ENCODE measurements at places on chromosomes 11 and 22.

DNA sequence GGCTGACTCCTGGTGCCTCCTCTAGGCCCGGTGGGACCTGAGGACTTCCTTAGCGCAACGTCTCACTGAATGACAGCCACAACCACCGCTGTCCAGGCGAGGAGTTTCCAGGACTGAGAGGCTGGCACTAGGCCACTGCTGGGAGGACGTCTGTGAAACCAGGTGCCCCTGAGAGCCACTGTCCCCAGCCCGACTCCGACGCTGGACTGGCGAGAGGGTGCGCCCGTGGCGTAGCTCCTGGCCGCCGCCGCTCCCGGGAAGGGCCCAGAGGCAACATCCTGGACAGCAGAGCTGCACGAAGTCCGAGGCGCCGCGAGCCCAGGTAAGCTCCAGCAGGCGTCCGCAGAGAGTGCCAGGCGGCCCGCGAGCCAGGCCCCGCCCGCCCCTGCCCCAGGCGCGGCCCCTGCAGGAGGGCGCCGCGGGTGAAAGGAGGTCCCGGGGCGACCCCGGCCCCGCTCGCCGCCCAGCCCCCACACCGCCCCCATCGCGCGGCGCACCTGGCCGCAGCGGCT, 525 bp downstream of the DGCR2 start:
- DNase-seq = peak; percentile 48

DNA sequence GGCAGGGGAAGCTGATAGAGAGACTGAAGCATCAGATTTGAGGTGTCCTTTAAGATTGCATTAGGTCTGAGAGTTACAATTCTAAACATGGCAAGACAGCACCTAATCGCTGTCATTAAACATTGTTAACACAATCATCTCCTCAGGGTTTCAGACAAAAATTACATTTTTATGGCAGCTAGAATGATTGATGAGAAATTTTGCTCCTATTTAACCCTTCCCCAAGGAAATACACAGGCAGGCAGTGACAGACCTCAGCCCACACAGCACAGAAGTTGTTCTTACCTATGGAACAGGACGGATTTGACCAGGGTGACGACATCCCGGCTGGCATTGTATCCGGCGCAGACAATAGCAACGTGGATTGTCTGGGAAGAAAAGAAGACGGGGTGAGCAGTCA, 294.3 kb downstream of the LARGE1 start:
- no peak for DNase-seq

DNA sequence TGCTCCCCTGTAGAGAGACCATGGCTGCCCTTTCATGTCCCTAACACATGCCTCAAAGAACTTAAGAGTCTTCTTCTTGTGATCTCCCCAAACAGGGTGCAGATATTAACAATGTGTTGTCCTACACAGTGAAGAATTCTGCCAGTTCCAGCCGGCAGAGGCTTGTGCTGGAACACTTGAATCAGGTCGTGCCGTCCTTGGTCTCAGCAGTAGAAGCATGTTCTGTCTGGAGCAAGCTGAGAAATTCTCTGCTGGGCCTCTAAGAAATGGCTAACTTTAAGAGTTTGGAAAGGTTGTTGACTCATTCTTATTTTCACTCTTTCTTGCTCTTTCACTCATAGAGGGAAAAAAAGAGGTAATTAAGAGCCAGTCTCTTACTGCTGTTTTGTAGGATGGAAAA, 71.1 kb upstream of the SLC25A18 start:
- no peak for DNase-seq

GRCh38 chr11:110468121-110468520, 38.4 kb downstream of the FDX1 start:
- DNase-seq = no peak

- DNase-seq = no peak
Observed at GRCh38 chr11:34192481-34193401, 87.3 kb downstream of the NAT10 start.

- no peak for DNase-seq
Observed at GRCh38 chr11:44680982-44681597, 45.7 kb upstream of the TSPAN18 start.

DNA sequence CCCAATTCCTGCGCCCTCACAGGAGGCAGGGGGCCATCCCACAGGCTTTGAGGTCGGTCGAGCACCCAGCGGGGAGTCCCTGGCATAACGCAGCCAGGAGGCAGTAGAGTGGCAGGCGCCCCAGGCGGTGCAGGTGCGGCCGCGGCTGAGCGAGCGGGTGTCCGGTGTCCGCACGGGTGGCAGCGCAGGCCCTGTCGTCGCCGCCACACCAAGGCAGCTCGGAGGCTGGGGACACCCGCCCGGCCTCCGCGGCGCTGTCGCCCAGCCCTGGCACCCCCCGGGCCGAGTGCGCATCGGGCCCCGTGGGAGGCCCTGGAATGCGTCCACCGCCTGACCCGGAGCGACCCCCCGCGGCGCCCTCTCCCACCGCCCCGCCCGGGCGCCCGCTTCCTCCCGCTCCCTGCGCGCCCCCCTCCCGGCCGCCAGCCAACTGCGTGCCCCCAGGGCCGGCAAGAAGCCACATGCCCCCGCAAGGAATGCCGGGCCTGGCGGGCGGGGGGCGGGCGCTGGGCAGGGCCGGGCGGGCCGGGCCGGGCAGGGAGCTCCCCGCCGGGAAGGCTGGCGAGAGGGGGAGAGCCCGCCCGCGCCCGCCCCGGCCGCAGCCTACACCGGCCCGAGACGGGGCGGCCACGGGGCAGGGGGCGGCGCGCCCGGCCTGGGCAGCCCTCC, 33.9 kb downstream of the PRDM11 start:
- peak; percentile 61 for DNase-seq

GRCh38 chr11:12173111-12173510, 62.7 kb downstream of the MICAL2 start:
- no peak for DNase-seq

GRCh38 chr11:19460718-19461405, 220.1 kb upstream of the E2F8 start:
- no peak for DNase-seq

DNA sequence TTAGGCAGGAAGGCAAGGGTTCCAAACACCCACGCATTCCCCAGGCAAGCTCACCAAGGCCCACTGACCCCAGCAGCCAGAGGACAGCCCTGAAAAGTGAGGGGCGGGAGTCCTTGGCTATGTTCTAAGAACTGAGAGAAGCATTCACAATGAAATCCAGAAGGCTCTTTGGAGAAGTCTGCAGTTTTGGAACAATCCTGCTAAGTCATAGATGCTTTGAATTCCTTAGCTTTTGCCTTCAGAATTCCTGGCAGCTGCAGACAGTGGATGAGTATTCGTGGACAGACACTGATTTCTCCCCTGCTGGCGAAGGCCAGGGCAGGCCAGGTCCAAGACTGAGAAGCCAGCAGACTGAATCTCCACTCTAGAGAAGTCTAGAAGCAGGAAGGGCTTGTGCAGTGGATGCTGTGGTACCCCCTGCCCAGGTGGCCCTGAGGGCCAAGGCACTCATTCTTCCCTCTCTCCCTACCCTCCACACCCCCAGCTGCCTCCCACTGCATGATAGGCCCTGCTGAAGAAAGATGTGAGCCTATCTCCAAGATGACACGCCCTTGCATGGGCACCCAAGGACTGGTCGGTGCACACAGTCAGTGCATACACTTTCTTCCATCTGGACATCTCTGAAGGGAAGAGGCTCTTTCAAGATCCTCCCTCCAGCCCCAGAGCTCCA, 133.2 kb upstream of the TEAD1 start:
- no peak for DNase-seq

- no peak for DNase-seq
Observed at GRCh38 chr22:37287550-37287951, 5.2 kb downstream of the CYTH4 start.

GRCh38 chr22:40898850-40899357, 37.0 kb upstream of the DNAJB7 start:
- DNase-seq = peak; percentile 38

GRCh38 chr22:25069758-25070481, 117.4 kb downstream of the KIAA1671 start:
- DNase-seq = no peak

- no peak for DNase-seq
Observed at GRCh38 chr11:6681505-6681904, 1.6 kb downstream of the MRPL17 start.

DNA sequence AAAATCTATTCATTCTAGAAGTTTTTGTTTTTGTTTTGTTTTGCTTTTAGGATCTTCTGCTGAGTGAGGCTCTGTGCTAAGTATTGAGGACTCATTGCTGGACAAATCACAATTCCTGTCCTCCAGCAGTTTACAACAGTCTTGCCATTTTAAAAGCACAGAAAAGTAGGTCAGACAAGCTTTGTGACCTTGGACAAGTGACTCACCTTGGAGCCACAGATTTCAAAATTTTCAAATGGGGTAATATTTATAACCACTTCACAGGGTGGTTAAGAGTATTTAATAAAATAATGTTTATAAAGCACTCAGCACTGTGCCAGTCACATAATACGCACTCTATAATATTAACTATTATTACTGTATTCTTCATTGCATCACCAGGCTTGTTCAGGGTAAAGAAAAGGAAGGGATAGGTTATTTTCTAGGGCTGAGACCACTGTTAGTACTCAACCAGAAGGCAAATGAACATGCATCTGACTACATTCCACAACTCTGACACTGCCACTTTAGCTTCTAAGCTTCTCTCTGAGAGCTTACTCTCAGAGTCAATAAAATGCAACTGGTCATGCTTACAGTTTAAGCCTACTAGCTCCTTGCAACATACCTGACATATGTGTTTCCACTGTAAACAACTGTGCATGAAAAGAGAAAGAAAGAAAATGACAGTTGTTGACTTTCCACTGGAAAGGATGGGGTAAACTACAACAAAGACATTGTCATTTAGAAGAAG, 63.2 kb upstream of the FIBIN start:
- DNase-seq = no peak

- no peak for DNase-seq
Observed at GRCh38 chr11:8937159-8937558, 4.4 kb upstream of the C11orf16 start.

DNA sequence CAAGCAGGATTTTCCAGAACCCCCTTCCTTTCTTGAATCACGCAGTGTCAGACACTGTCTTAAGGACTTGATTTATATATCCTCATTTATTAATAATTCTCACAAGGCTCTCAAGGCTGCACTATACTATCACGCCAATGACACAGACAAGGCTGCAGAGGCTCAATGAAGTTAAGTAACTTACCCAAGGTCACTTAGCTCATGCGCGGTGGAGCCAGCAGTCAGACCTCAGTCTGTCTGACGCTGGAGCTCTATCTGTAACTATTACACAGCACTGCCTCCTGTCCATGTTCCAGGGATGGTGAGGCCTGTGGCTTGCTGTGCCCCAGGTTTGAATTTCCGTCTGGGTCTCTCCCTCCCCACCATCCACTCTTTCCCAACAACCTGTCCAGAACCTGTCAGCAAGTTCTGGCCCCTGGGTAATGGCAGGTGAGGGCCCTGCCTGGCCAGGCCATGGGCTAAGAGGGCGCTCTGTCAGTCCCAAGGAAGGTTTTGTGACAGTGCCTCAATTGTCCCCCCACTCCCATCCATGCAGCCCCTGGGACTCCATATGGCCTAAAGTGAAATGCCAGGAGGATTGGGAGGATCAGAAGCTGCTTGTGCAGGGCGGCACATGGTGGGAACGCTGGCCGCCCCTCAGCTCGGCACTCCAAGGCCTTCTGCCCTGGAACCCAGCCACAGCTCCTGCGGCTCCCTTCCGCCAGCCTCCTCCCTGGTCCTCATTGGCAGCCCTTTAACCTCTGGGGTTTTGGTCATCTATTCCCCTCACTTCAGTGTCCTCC, 8.6 kb downstream of the KCNC1 start:
- DNase-seq = no peak

DNA sequence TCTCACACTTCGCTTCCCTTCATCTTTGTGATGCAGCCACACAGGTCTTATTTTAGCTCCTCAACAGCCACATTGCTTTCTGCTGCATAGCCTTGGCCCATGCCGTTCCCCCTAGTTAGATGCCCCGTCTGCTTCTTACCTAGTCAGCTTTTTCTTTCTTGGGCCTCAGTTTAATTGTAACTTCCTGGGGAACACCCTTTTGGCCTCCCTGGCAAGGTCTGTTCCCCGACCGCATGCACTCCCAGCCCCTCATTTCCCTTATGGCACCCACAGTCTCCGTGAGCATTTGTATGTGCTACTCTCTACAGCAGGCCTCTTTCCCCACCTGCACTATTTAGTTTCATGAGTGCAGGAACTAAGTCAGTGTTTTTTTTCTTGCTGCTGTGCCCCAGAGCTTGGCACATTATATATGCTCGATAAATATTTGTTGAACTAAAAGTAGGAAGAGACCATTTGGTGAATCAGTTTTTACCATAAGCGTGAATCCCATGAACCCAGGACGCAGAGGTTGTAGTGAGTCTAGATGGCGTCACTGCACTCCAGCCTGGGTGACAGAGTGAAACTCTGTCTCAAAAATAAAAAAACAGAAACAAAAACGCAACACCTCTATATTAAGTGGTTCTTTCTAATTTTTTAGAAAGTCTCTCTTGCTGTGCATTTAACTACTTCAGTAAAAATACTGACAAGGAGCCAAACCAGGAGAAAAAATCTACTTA, 38.5 kb downstream of the TNRC6B start:
- DNase-seq = no peak

DNA sequence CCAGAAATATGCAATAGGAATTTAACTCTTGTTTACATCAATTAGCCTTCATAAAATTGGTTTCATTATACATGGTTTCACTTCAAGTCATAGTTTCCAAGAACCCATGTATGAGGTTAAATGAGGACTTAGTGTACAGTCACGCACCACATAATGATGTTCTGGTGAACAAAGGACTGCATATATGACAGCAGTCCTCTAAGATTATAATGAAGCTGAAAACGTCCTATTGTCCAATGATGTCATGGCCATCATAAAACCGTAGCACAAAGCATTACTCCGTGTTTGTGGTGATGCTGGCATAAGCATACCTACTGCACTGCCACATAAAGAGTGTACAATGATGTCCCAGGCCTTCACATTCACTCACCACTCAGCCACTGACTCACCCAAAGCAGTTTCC, 31.1 kb downstream of the SMCO4 start:
- no peak for DNase-seq

DNA sequence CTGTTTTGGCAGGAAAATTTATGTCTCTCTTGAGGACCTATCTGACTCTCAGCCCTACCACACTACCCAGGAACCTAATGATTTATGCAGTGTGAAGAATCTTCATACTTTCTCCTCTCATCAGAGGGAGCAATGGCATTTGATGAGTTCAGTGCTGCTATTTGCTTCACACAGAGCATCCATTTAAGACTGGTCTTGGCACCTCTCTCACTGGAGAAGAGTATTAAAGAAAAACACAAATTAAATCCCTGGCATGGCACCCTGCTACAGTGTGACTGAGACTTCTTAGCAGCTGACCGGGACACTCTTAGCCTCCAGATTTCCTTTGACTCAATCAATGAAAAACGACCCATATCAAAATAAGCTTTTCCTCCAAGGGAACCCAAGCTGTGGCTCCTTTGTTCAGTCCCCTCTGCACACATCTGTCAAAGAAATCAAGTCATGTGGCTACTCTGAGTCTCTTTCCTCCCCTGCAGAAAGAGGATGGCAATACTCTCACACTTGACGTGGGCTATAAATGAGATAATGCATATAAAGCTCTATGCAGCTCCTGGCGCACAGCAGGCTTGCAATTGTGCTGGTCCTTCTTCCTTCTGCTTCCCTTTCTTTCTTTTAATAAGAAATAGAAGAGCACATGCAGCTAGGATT, 186.1 kb upstream of the E2F8 start:
- no peak for DNase-seq

- DNase-seq = no peak
Observed at GRCh38 chr11:33761471-33761870, 12.8 kb downstream of the FBXO3 start.

Measured in HuH-7 (cell line).